ENCODE measurements at places on chromosomes 12 and 14. TPM values are rescaled to one million over a fixed set of nuclear protein-coding genes. Genes with fewer than 3 reads are reported as not detected.

The FAM181A gene
- not detected for polyA plus RNA-seq

The GARIN6 gene
- not detected for polyA plus RNA-seq

The CCDC88C gene
- 24.0 TPM for polyA plus RNA-seq

The STXBP6 gene
- not detected for polyA plus RNA-seq

The INHBE gene
- 0.16 TPM for polyA plus RNA-seq

The MSRB3 gene
- not detected for polyA plus RNA-seq

GRCh38 chr12:59084511-59085375 lies 164.4 kb upstream of the LRIG3 start:
- no peaks in the 10 kb centered on the region for H3K4me1 ChIP-seq
- no peak overlapping the region for H3K27ac ChIP-seq
- H3K27me3 ChIP-seq: no peaks in the 10 kb centered on the region
- no peak for DNase-seq
- H3K4me3 ChIP-seq: no peak overlapping the region

GRCh38 chr12:52241205-52241842 lies 8.3 kb downstream of the KRT7 start:
- peaks cover 18% of the 10 kb centered on the region for H3K27me3 ChIP-seq
- H3K4me3 ChIP-seq: no peak overlapping the region
- no peak for DNase-seq
- H3K36me3 ChIP-seq: no peaks in the 10 kb centered on the region
- no peak overlapping the region for H3K27ac ChIP-seq

DNA sequence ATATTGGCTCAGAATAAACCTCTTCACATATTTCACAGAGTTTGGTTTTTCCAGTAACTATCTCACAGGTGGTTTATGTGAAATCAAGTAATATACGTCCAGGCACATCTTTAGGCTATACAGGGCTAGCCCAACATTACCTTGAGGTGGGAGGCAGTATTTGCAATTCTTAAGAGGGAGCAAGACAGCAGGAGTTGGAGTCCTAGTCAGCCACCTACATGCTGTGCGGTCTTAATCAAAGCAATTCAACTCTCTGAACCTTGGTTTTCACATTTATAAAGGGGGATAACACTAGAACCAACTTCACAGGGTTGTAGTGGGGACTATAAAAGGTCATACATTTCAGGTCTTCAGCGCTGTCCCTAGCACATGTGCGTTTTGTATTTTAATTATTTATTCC lies 73.5 kb upstream of the FICD start:
- no peak overlapping the region for H3K4me3 ChIP-seq
- no peak for DNase-seq
- no peaks in the 10 kb centered on the region for H3K4me1 ChIP-seq

GRCh38 chr12:75489613-75490210 lies 9.2 kb downstream of the GLIPR1 start:
- H3K4me3 ChIP-seq: no peak overlapping the region
- peaks cover 24% of the 10 kb centered on the region for H3K4me1 ChIP-seq
- H3K27me3 ChIP-seq: no peaks in the 10 kb centered on the region
- no peak for DNase-seq
- H3K27ac ChIP-seq: peak overlapping the region; percentile 57
- no peaks in the 10 kb centered on the region for H3K36me3 ChIP-seq

DNA sequence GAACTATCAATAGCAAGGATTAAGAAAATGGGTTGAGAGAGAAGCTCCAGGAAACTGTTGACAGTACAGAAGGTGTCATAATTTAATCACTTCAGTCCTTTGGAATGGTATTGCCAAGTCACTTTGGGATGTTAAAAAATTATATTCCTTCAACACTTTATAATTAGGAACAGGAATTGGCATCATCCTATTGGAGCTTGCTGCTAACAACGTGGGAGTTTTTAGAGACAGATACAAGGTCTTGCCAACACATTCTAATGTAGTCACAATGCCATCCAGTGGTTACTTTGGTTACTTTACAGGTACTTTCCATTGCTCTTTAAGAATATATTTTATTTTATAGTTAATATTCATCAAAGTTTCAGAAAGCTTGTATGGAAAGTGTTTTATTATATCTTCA lies 310.1 kb downstream of the SYT1 start:
- H3K27me3 ChIP-seq: no peaks in the 10 kb centered on the region
- no peak overlapping the region for H3K4me3 ChIP-seq
- H3K36me3 ChIP-seq: no peaks in the 10 kb centered on the region
- no peaks in the 10 kb centered on the region for H3K4me1 ChIP-seq
- DNase-seq: no peak
- no peak overlapping the region for H3K27ac ChIP-seq

- peaks cover 4% of the 10 kb centered on the region for H3K27me3 ChIP-seq
- no peak for DNase-seq
- H3K4me1 ChIP-seq: no peaks in the 10 kb centered on the region
- H3K27ac ChIP-seq: no peak overlapping the region
- no peak overlapping the region for H3K4me3 ChIP-seq
Measured at GRCh38 chr12:40336573-40337199, 111.9 kb downstream of the LRRK2 start.

GRCh38 chr12:41061192-41061591 lies 126.9 kb upstream of the PDZRN4 start:
- H3K4me1 ChIP-seq: no peaks in the 10 kb centered on the region
- H3K36me3 ChIP-seq: no peaks in the 10 kb centered on the region
- no peak overlapping the region for H3K27ac ChIP-seq
- no peak overlapping the region for H3K4me3 ChIP-seq

DNA sequence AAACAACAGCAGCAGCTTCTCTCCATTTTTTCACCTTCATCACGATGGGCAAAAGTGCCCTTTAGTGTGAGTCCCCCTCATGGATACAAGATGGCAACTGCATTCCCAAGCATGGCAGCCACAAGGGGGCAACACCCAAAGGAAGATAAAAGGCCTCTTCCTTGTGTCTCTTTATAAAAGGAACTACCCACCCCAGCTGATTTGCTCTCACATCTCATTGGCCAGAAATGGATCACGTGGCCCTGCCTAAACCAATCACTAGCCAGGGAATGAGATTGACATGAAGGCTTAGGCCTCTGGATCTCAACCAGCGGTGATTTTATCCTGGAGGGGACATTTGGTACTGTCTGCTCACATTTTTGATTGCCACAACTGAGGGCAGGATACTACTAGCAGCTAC lies 21.9 kb upstream of the IFT81 start:
- no peaks in the 10 kb centered on the region for H3K27me3 ChIP-seq
- H3K36me3 ChIP-seq: no peaks in the 10 kb centered on the region
- no peak for DNase-seq
- H3K27ac ChIP-seq: no peak overlapping the region

- H3K4me3 ChIP-seq: no peak overlapping the region
- no peak for DNase-seq
- no peaks in the 10 kb centered on the region for H3K36me3 ChIP-seq
- H3K4me1 ChIP-seq: no peaks in the 10 kb centered on the region
- H3K27me3 ChIP-seq: no peaks in the 10 kb centered on the region
- no peak overlapping the region for H3K27ac ChIP-seq
Measured at GRCh38 chr12:88493636-88494035, 86.6 kb downstream of the KITLG start.

DNA sequence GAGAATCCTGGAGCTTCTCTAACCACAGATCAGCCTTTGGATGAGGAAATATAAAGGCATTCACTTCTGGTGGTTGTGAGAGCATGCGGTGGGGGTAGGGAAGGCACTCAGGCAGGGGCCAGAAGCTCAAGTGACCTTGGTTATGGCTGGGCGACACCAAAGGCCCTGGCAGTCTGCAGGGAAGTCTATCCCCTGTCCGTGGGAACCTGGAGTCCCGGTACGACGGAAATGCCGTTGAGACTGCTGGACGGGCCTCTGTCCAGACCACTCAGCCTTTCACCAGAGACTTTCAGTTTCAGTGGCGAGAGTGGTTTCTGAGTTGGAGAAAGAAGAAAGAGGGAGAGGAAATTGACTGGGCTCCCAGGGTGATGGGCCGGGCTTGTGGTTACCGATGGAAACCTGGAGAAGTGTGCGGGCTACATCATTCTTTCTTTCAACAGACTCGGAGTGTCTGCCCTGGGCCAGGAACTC lies 20.9 kb downstream of the ISCA2 start:
- H3K4me1 ChIP-seq: peaks cover 13% of the 10 kb centered on the region
- DNase-seq: no peak
- H3K27ac ChIP-seq: no peak overlapping the region
- peak overlapping the region; percentile 66 for H3K4me3 ChIP-seq
- H3K36me3 ChIP-seq: no peaks in the 10 kb centered on the region

GRCh38 chr14:23362200-23362599 lies 2.8 kb downstream of the EFS start:
- no peak for DNase-seq
- H3K27ac ChIP-seq: no peak overlapping the region
- H3K36me3 ChIP-seq: no peaks in the 10 kb centered on the region
- H3K27me3 ChIP-seq: peaks cover 32% of the 10 kb centered on the region
- H3K4me1 ChIP-seq: no peaks in the 10 kb centered on the region
